Left ventricle myocardium superior (tissue), 1 donor: ENCODE measurements at places on chromosomes 12 and 14. TPM values are rescaled to one million over a fixed set of nuclear protein-coding genes. Genes with fewer than 3 reads are reported as not detected.

- DNase-seq = no peak
These were observed 52.1 kb downstream of the TBC1D30 start for GRCh38 chr12:64876388-64877071.

The GPRC5D gene
- total RNA-seq = not detected

The REP15 gene
- total RNA-seq = 7.5 TPM

- DNase-seq = no peak
These were observed 128.4 kb downstream of the GALC start for GRCh38 chr14:87864356-87865270.

The TAS2R7 gene
- not detected for total RNA-seq

GRCh38 chr12:124289634-124290600 lies 5.0 kb upstream of the RFLNA start:
- no peak for DNase-seq

DNA sequence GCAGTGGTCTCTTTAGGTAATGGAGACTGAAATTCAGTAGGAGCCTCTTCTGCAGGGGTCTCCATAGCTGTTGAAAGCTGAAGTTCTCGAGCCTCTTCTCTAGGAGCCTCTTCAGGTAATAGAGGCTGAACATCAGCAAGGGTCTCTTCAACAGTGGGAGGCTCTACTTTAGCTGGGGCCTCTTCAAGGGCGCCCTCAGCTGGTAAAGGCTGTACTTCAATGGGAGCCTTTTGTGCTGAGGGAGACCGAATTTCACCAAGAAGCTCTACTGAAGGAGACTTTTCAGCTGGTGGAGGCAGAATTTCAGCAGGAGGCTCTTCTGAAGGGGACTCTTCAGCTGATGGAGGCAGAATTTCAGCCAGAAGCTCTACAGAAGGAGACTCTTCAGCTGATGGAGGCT lies 1.5 kb downstream of the FSCB start:
- DNase-seq = no peak

DNA sequence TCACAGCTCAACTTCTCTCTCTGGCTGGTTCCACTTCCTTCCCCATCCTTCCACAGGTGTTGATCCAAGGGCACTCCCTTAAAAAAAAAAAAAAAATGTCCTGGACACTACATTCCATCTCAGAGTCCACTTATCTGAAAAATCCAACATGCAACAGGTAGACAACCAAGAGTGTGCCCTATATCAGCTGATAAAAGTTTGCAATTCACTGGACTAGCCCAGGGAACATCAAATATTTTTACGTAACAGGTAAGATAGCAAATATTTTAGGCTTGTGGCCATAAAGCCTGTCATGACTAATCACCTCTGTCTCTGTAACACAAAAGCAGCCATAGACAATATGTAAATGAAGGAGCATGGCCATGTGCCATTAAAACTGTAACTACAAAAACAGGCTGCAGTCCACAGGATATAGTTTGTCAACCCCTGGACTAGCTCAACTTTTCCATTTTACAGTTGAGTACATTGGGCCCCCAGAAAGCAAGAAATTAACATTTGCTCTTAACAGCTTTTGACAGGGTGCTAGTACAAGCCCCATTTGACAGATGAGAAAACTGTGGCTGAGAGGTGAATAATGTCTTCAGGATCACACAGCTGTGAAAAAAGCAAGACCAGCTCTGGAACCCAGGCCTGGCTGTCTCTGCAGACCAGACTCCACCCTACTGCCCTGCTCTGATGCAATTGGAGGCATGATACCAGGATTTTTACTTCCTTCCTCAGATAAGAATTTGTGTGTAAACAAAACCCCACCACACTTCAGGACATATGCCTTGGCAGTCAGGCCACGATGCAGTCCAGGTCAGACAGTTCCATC lies 68.9 kb downstream of the CMKLR1 start:
- DNase-seq = no peak

GRCh38 chr12:122834921-122835749 lies at the start of gene HIP1R:
Gene HIP1R, plus strand, starts transcription at chr12:122835457. Its CDS starts 94 bp downstream, at chr12:122835551.
- peak; percentile 68 for DNase-seq

DNA sequence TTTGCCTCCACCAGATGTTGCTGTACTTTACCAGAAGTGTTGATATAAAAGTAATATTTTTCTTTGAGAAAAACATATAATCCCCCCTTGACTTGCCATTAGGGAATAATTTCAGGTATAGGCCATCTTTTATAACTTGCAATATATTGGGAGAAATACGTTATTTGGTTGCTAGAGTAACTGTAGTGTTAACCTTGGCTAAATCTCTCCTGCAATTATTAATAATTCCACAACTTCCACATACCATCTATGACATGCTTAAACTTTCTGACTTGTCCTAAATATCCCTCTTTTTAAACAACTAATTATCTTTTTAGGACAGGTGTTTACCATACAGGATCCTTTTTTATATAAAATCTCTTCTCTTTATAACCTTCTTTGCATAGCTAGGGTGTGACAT lies 1048.2 kb downstream of the SLC16A7 start:
- no peak for DNase-seq

DNA sequence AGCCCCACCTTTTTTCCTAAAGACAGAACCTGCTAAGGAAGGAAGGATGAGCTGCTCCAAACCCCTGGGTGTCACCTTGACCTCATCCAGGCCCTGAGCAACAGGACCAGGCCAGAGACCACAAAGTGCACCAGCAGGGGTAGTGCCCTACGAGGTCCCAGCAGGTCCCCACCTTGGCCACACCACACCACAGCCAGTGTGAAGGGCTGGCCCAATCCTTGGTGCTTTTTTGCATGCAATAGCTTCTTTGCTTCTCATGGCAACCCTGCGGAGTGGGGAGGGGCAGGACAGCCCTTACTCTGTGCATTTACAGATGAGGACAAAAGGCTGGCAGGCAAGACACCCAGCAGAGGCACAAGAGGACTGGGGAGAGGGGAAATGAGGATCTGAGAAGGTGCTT lies 352.6 kb downstream of the BCL11B start:
- DNase-seq = no peak

DNA sequence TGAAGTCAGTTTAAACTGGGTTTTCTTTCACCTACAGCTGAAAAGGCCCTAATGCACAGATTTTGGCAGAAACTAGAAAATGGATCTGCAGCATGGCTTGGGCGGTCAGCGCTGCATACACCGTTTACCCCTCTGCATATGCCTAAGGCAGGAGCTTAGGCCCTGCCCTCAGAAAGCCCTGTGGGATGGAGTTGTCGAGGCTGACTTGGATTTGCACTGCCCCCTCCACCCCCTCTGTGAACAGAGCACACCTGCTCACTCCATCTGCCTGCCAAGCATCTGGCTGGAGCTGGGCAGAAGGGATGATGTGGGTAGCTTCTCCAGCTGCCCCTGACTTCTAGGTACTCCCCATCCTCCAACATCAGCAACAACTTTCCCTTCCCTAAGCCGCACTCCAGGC lies 41.9 kb downstream of the TTC7B start:
- DNase-seq = no peak

The CMA1 gene
- 0.47 TPM for total RNA-seq

The CPNE6 gene
- not detected for total RNA-seq

DNA sequence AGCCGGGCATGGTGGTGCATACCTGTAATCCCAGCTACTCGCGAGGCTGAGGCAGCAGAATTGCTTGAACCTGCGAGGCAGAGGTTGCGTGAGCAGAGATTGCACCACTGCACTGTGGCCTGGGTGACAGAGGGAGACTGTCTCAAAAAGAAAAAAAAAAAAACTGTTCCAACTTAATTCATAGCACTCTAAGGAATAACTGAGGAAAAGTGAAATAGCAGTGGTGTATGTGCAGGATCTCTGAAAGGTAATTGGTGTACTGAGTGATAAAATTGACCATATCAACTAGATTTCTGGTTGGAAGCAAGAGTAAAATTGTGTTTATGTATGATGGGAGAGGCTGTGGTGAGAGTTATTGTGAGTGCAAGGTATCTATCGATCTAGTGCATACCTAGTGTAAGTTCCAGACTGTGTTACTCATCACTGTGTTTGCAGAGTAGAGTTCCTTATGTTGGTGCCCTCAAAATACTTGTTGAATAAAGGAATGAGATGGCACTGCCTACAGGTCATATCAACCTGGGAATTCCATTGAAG lies 6.3 kb downstream of the CAND1 start:
- DNase-seq = no peak

GRCh38 chr12:67116134-67116533 lies 153.0 kb upstream of the CAND1 start:
- no peak for DNase-seq

The TAS2R19 gene
- 0.77 TPM for total RNA-seq

The WSCD2 gene
- 0.45 TPM for total RNA-seq

The C1R gene
- 142 TPM for total RNA-seq

The VRTN gene
- not detected for total RNA-seq

DNA sequence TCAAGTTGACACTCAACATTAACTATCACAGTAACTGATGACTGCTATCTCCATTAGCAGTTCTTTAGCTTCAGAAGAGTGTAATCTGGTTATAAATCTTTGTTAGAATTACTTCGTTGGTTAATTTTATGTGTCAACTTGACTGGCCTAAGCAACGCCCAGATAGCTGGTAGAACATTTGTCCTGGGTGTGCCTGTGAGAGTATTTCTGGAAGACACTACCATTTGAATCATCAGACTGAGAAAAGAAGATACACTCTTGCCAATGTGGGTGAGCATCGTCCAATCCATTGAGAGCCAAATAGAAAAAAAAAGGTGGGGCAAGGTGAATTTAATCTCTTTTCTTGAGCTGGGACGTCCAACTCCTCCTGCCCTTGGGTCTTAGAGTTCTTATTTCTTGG lies 129.0 kb downstream of the IGF1 start:
- no peak for DNase-seq

DNA sequence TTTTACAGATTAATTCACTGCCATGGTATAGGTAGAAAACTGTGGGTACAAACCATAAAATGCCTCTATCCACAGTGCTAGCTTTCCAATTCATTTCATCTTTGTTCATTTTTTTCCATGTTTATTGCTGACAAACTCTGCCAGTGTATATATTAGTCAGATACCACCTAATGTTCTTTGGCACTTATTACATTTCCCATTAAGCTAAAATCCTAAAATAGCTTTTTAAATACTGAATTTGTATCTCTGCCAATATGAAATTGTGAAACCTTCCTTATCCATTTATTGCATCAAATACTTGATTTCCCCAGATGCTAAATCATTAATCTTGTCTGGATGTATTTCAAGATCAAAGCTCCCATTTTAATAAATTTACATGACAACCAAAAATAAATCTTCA lies 150.1 kb upstream of the FSCB start:
- DNase-seq = no peak

GRCh38 chr12:132488127-132489077 lies 1.5 kb upstream of the FBRSL1 start:
- peak; percentile 67 for DNase-seq

The BRF1 gene
- 20.3 TPM for total RNA-seq

DNA sequence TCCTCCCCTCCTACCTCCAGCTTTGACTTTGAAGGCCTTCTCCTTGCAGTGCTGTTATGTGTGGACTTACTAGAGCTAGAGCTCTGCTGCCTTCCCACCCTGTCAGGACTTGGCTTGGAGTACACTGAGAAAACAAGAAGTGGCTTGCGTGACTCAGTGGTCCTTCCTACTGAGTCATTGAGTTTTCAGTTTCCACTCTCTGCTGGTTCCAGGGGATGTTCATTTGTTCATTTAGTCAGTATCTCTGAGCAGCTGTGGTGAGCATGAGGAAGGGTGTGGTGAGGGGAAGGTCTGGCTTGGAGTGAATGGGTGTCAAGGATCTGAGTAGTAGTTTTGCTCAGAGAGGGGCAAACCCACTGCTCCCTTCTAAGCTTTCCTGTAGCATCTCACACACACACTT lies 17.2 kb upstream of the ELK3 start:
- no peak for DNase-seq

DNA sequence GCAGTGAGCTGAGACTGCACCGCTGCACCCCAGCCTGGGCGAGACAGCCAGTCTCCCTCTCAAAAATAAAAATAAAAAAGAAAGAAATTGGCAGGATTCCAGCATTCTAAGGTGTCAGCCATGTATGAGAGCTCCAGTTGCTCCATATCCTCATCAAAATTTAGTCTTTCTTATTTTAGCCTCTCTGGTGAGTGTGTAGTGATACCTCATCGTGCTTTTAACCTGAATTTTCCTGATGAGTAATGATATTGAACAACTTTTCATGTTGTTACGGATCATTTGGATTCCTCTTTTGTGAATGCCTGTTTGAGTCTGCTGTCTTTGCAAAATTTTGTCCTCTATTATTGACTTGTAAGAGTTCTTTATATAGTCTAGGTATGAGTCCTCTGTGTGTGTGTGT lies 28.5 kb downstream of the CCDC60 start:
- DNase-seq = no peak

- DNase-seq = no peak
These were observed 41.0 kb downstream of the DMAC2L start for GRCh38 chr14:50353126-50353525.

DNA sequence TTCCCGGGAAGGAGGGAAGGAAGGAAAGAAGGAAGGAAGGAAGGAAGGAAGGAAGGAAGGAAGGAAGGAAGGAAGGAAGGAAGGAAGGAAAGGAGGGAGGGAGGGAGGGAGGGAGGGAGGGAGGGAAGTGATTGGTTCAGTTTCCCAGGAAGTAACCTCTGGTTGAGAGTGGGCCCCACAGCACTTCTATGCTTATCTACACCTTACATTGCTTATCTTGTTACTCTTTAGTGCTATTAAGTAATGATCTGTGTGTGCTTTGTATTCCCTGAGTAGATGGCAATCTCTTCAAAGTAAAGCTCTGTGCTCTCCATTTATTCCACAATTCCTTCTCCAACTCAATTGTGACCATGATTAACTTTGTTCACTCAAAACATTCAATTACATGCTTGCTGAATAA lies 74.6 kb downstream of the SLC38A4 start:
- no peak for DNase-seq

The ZNF664 gene
- total RNA-seq = 85.2 TPM

DNA sequence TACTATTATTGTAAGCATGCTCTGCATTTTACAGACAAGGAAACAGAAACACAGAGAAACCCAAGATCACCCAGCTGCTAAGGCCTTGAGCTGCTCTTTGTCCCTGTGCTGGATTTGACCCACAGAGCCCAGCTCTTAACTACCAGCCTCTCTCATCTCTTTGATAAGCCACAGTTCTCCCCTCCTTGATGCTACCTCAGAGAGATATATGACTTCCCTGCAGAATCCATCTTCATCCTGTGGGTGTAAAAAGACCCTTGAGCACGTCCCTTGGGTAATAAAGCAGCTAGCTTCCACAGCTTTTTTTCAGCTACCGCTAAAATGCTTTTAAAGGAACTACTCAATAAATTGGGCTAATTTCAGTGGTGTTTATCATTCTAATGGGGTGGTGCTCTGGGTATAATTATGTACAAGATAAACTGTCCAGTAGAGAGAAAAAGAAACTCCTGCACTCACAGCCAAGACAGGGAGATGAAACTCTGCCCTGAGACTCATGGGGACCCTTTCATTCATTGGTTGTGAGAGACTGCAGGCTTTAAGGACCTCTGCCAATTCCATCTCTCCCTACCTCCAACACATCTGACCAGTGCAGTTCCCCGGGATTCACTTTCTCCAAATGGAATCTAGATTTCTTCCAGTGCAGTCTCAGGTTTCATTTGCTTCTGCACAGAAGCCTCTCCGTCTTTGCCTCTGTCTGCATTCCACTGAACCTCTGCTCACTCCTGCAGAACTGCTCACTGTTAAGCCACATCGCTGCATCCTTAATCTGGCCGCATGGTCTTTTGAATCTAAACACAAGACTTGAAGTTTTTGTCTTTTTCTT lies 24.7 kb upstream of the NTF3 start:
- DNase-seq = no peak

GRCh38 chr12:21117995-21118394 lies 13.0 kb upstream of the SLCO1B1 start:
- DNase-seq = no peak

- no peak for DNase-seq
These were observed 91.2 kb downstream of the CEP128 start for GRCh38 chr14:80850197-80850814.

GRCh38 chr12:128353301-128353700 lies 86.3 kb downstream of the TMEM132C start:
- DNase-seq = no peak
